ENCODE measurements at places on chromosomes 11 and 22.

DNA sequence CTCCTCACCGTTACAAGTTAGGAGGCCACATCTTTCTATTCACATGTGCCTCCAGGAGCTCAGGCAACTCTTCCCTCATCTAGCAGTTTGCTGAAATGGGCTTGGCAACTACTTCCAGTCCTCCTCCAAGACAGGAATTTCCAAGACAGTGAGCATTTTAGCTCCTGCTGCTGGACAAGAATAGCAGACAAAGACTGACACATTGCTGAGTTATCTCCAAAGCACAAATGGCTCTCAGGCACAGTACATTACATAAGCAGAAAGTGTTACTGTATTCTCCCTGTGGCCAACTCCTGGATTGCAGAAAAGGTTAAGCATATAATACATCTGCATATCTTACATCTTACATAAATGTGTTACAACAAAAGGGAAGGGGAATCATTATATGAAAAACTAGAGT, 83.2 kb upstream of the POU2AF2 start:
- no peak for DNase-seq

DNA sequence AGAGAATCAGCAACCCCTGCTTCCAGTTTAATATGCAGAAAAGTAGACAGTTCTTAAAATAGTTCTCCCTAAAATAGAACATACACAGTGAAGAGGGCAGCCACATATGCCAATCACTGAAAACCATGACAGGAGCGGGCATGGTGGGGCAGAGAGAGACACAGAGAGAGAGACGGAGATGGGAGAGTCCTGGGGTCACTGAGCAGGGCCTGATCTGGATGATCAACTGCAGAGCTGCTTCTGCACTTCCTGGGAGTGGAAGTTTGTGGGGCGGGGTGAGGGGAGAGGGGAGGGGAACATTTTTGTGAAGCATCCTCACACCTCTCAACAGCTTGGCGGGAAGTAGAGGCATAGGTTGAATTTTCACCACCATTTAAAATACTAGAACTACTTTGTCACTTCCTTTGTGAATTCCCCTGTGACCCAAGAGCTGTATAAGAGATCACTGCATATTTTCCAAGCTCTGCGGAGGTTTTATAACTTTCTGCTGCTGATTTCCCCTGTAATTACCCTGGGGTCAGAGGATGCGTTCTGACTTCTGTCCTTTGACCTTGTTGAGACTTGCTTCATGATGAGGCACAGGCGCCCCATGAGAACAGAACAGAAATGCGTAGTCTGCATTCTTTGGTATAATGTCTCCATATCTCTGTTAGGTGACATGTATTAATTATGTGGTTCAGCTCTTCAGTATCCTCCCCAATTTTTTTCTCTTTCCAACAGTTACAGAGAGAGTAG, 419.4 kb downstream of the BRD1 start:
- DNase-seq = no peak

DNA sequence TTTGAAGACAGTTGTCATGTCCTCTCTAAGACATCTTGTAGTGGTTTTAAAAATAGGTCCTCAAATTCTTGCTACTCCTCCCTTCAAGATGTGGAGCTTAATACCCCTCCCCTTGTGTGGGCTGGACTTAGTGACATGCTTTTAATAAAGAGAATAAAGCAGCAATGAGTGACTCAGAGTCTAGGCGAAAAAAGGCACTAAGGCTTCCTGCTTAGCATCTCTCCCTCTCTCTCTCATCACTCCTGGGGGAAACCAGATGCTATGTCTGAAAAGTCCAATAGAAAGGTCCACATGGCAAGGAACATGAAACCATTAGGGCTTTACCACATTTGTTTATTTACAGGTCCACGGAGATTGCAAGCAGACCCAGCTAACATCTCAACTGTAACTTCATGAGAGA, 11.7 kb downstream of the SERGEF start:
- DNase-seq = no peak

DNA sequence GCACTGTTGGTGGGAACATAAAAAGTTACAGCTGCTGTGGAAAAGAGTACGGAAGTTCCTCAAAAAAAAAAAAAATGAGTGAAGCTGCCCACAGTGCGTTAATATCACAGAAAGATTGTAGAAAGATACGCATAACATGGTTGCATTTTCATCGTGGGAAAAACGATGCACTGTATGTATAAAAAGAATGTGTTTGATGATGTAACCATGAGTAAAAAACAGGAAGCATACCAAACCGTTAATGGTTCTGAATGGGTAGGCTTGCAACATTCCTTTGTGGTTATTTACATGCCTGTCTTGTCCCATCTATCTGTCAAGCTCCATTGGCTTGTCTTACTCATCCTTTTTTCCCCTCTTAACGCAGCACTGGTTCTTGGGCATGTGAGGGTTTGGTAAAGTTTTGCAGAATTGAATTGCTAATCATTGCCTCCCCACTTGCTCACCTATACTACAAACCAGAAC, 33.8 kb upstream of the DKK3 start:
- no peak for DNase-seq

DNA sequence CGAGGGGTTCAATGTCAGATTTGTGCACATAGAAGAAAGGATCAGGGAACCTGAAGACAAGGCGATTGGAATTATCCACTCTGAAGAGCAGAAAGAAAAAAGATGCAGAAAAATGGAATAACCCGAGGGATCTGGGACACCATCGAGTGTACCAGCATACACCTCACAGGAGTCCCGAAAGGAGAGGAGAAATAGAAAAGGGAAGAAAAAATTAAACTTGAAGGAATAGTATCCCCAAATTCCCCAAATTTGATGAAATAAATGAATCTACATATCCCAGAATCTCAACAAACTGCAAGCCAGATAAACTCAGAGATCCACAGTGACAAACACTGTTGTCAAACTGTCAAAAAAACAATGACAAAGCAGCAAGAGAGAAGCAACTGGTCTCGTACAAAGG, 21.4 kb downstream of the IL17REL start:
- no peak for DNase-seq

- DNase-seq = no peak
Observed at GRCh38 chr22:47199979-47200272, 437.5 kb downstream of the TBC1D22A start.

DNA sequence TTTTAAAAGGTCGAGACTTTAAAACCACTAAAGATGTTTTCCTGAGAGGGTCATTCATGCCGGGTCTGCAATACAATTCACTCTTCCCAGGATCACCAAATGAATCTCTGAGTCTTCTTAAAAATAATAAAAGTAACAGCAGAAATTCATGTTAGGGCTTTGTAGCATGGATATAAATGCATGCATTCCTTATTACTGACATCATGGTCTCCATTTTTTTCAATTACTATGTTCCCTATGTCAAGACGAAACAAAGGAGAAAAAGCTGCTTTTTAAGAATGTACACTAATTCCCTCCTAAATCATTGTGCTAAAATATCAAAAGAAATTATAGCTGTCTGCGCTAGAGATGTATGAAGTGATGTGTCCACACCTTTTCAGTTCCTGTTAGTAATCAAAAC, 789.9 kb upstream of the LRRC4C start:
- DNase-seq = no peak
